Thymus (tissue), 14 donors: ENCODE measurements at places on chromosomes 6 and 20. TPM values are rescaled to one million over a fixed set of nuclear protein-coding genes. Genes with fewer than 3 reads are reported as not detected.

SLC35D3 gene
- polyA plus RNA-seq, result 0.02 TPM

CCDC28A gene
- 60.3 TPM for polyA plus RNA-seq

CTAGE9 gene
- 0.02 TPM for polyA plus RNA-seq

FAM135A gene
- polyA plus RNA-seq, result 16.0 TPM

FOXP4 gene
- 15.0 TPM for polyA plus RNA-seq

XKR7 gene
- 0.02 TPM for polyA plus RNA-seq

FAM209A gene
- polyA plus RNA-seq, result 0.62 TPM

TOX2 gene
- 75.8 TPM for polyA plus RNA-seq

GPSM3 gene
- 146 TPM for polyA plus RNA-seq

OGFRL1 gene
- polyA plus RNA-seq, result 20.7 TPM

FILIP1 gene
- polyA plus RNA-seq, result 1.8 TPM

CDK19 gene
- 15.4 TPM for polyA plus RNA-seq

FAM217A gene
- polyA plus RNA-seq, result 0.05 TPM

SNAP91 gene
- polyA plus RNA-seq, result 0.66 TPM

ZNF831 gene
- 2.9 TPM for polyA plus RNA-seq

FAM209B gene
- 3.3 TPM for polyA plus RNA-seq

NMBR gene
- polyA plus RNA-seq, result 0.07 TPM

IMPG1 gene
- polyA plus RNA-seq, result 0.07 TPM

FYN gene
- polyA plus RNA-seq, result 93.9 TPM

ZGPAT gene
- 66.6 TPM for polyA plus RNA-seq

DEFB124 gene
- polyA plus RNA-seq, result 0.23 TPM

CD93 gene
- 16.4 TPM for polyA plus RNA-seq

BCLAF1 gene
- 44.6 TPM for polyA plus RNA-seq

TRIM10 gene
- polyA plus RNA-seq, result 0.16 TPM

C20orf144 gene
- 0.23 TPM for polyA plus RNA-seq

TMEM244 gene
- not detected for polyA plus RNA-seq

TRIM15 gene
- polyA plus RNA-seq, result 0.59 TPM

CCM2L gene
- polyA plus RNA-seq, result 3.3 TPM

SMLR1 gene
- 0.02 TPM for polyA plus RNA-seq

C6orf132 gene
- polyA plus RNA-seq, result 4.8 TPM

PAQR8 gene
- 11.3 TPM for polyA plus RNA-seq

SNX14 gene
- 207 TPM for polyA plus RNA-seq

CFB gene
- 41.0 TPM for polyA plus RNA-seq

RAET1G gene
- 0.64 TPM for polyA plus RNA-seq

VGLL2 gene
- polyA plus RNA-seq, result 0.07 TPM

ARMC12 gene
- 26.6 TPM for polyA plus RNA-seq

PCK1 gene
- 0.30 TPM for polyA plus RNA-seq

NPEPL1 gene
- 52.3 TPM for polyA plus RNA-seq

EDN3 gene
- polyA plus RNA-seq, result 2.4 TPM

POM121L2 gene
- polyA plus RNA-seq, result not detected

SMPDL3A gene
- 23.0 TPM for polyA plus RNA-seq

PDYN gene
- 1.3 TPM for polyA plus RNA-seq

WFDC12 gene
- 6.8 TPM for polyA plus RNA-seq

PXMP4 gene
- 4.0 TPM for polyA plus RNA-seq

GPX6 gene
- not detected for polyA plus RNA-seq

PLEKHG1 gene
- polyA plus RNA-seq, result 10.0 TPM

SEMG1 gene
- 0.78 TPM for polyA plus RNA-seq
